Chondrocyte (in vitro differentiated cells): ENCODE measurements at places on chromosomes 4 and X. TPM values are rescaled to one million over a fixed set of nuclear protein-coding genes. Genes with fewer than 3 reads are reported as not detected.

Gene RBM41
- total RNA-seq, result 11.8 to 13.5 TPM (median 12.6 TPM) in 3 replicates

Gene EPGN
- 0.62 to 4.5 TPM (median 1.1 TPM) in 3 replicates for total RNA-seq

Gene LEF1
- 2.8 to 4.6 TPM (median 3.1 TPM) in 3 replicates for total RNA-seq

Gene TMEM31
- total RNA-seq, result not detected in 3 replicates

Gene AFM
- not detected in 3 replicates for total RNA-seq

Gene UGDH
- 151 to 207 TPM (median 156 TPM) in 3 replicates for total RNA-seq

Gene FHDC1
- total RNA-seq, result 4.2 to 8.9 TPM (median 4.4 TPM) in 3 replicates

- H3K4me3 ChIP-seq, result no peak overlapping the region
- peaks cover 15% of the 10 kb centered on the region for H3K4me1 ChIP-seq
- H3K27ac ChIP-seq, result no peak overlapping the region
- peaks cover 4% of the 10 kb centered on the region for H3K36me3 ChIP-seq
Measured at GRCh38 chrX:130351567-130351966, 11.8 kb downstream of the SLC25A14 start.

GRCh38 chr4:128335541-128335940 is 47.9 kb upstream of the PGRMC2 start:
- H3K27ac ChIP-seq, result peak overlapping the region; percentile 24
- H3K4me3 ChIP-seq, result no peak overlapping the region
- peaks cover 1% of the 10 kb centered on the region for H3K36me3 ChIP-seq
- no peaks in the 10 kb centered on the region for H3K27me3 ChIP-seq

GRCh38 chr4:76276813-76277212 is 25.3 kb downstream of the FAM47E start:
- no peak overlapping the region for H3K27ac ChIP-seq
- no peaks in the 10 kb centered on the region for H3K27me3 ChIP-seq
- no peak for DNase-seq
- no peaks in the 10 kb centered on the region for H3K36me3 ChIP-seq
- H3K4me1 ChIP-seq, result no peaks in the 10 kb centered on the region

DNA sequence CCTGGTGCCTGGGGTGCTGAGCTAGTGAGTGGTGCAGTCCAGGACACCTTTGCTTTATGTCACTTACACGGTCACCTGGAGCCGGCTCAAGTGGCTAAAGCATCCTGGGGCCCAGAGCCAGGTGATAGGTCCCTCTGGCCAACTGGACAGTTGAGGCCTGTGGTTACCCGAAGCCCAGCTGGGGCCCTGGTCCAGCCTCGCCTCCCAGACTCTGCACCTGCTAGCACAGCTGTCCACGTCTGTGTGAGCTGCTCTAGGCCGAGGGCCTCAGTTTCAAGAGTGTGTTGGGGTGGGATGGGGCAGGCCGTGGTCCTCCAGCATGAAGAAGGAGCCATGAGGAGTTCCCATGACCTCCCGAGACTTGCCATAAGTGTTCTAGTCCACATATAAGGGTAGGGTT is 7.7 kb upstream of the ADD1 start:
- peaks cover 15% of the 10 kb centered on the region for H3K36me3 ChIP-seq
- peak; percentile 86 for DNase-seq
- no peaks in the 10 kb centered on the region for H3K27me3 ChIP-seq
- H3K27ac ChIP-seq, result no peak overlapping the region

DNA sequence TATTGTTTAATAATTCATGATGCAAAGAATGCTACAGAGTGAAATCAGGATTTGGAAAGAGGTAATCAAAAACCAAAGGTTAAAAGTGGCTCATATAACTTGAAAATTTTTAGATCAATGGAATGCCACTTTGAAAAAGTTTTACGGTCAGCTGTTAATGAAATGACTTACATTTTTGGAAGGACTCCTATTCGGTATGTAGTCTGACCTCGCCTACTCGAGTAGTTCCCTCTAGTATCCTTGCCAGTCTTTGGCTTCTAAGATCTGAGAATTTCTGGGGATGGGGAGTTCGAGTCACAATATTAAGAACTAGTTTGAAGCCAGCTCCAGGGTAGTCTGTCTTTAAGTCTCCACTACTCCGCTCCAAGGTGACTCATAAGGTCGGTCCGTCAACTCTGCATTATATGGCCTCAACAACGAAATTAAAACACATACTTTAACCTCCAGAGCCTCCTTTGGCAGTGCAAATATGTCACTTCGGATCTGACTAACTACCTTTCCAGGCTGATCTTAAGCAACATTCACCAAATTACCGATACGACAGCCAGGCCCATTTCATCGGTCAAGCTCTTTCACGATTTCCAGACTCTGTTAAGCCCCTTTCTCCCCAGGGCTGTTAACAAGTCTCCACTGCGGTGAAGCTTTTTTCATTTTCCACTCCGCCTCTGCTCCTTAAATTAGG is 733 bp upstream of the NAA15 start:
- H3K27me3 ChIP-seq, result no peaks in the 10 kb centered on the region
- H3K36me3 ChIP-seq, result peaks cover 5% of the 10 kb centered on the region
- H3K27ac ChIP-seq, result peak overlapping the region; percentile 100
- peaks cover 49% of the 10 kb centered on the region for H3K4me1 ChIP-seq
- no peak for DNase-seq

DNA sequence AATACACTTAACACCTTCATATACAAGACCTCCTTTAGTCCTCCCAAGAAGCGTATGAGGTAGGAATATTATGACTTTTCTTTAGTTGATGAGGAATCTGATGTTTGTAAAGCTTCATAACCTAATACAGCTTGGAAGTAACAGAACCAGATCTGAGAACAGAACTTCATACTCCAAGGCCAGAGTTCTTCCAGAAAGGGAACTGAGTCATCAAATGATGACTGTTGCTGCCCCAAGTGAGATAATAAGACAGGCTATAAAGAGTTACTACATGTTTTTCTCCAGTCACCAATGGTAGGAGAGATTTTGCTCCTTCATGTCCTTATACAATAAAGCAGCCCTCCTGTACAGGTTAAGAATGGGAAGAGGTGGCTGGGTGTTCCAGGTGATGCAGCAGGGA is 74.3 kb upstream of the ANXA3 start:
- no peak overlapping the region for H3K27ac ChIP-seq
- no peak overlapping the region for H3K4me3 ChIP-seq
- H3K27me3 ChIP-seq, result no peaks in the 10 kb centered on the region
- no peaks in the 10 kb centered on the region for H3K4me1 ChIP-seq
- no peak for DNase-seq

DNA sequence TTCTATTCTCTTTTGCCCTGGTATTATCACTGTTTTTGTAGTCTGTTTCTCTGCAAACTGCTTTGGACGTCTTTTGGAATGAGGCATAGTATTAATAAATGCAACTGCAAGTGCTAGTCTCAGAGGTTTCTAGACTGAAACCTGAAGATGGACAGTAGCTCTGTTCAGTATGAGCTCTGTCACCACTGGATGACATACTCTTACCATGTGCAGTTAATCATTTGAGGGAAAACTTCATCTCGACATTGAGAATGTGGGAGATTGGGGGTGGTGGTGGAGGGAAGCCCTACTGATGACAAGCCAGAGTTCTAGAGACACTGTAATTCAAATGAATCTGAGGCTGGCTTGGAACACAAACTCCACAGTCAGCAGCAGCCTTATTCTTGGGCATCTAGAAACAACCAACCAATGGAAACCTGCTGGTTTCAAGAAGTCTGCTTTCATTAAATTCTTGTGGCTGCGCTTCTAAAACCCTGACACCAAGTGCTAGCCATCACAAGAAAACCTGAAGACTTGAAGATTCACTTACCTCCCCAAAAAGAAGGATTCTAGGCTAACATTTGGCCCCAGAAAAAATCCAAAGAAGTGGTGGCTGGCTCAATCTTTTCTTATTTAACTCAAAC is 161.7 kb downstream of the RASL11B start:
- peaks cover 2% of the 10 kb centered on the region for H3K36me3 ChIP-seq
- peaks cover 32% of the 10 kb centered on the region for H3K4me1 ChIP-seq
- no peak overlapping the region for H3K4me3 ChIP-seq
- no peak overlapping the region for H3K27ac ChIP-seq

DNA sequence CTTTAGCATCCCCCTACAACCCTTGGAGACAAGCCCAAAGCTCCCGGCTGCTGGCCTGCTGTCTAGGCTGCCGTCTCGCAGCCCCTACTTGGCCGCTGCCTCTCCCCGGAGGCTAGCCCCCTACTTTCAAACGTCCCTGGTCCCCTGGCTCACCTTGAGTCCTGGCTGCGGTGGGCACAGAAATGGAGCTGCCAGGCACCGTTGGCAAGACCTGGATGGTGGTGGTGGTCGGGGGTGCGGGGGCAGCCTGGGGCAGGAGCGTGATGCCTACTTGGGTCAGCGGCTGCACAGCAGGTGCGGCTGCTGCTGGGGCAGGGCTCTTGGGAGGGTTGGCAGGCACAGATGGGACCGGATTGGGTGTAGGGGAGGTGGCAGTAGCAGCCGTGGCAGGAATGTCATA is 12.0 kb downstream of the HCFC1 start:
- H3K27me3 ChIP-seq, result no peaks in the 10 kb centered on the region
- H3K36me3 ChIP-seq, result peaks cover 39% of the 10 kb centered on the region
- H3K27ac ChIP-seq, result no peak overlapping the region
- DNase-seq, result no peak

GRCh38 chr4:177052211-177052934 is 257.3 kb upstream of the NEIL3 start:
- no peak overlapping the region for H3K4me3 ChIP-seq
- no peak overlapping the region for H3K27ac ChIP-seq
- H3K27me3 ChIP-seq, result peaks cover 4% of the 10 kb centered on the region
- DNase-seq, result no peak
- peaks cover 2% of the 10 kb centered on the region for H3K36me3 ChIP-seq
- H3K4me1 ChIP-seq, result no peaks in the 10 kb centered on the region

DNA sequence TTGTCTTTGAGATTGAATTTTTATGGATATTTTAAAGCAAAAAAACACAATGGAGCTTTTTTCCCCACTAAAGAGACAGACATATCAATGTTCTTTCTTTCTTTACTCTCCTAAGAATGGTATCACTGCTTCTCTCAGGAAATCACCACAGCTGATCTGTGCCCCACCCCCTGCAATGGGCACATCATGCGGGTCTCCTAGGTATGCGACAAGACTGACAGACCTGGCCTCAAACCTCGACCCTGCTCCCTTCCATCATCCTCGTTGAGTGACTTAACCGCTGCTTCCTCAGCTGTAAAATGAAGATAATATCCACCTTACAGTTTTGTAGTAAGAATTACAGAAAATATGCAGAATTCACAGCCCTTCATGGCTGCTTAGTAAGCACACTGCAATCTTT is 58.3 kb downstream of the LEF1 start:
- H3K4me3 ChIP-seq, result no peak overlapping the region
- peaks cover 19% of the 10 kb centered on the region for H3K4me1 ChIP-seq
- DNase-seq, result no peak
- no peaks in the 10 kb centered on the region for H3K27me3 ChIP-seq

GRCh38 chr4:150950657-150951288 is 64.3 kb downstream of the LRBA start:
- DNase-seq, result no peak
- H3K36me3 ChIP-seq, result peaks cover 1% of the 10 kb centered on the region
- H3K27ac ChIP-seq, result no peak overlapping the region
- no peak overlapping the region for H3K4me3 ChIP-seq
- peaks cover 6% of the 10 kb centered on the region for H3K4me1 ChIP-seq

- H3K36me3 ChIP-seq, result no peaks in the 10 kb centered on the region
- H3K4me1 ChIP-seq, result no peaks in the 10 kb centered on the region
- H3K27ac ChIP-seq, result no peak overlapping the region
- H3K27me3 ChIP-seq, result no peaks in the 10 kb centered on the region
Measured at GRCh38 chrX:20007962-20008622, 17.2 kb upstream of the BCLAF3 start.

- H3K4me1 ChIP-seq, result no peaks in the 10 kb centered on the region
- H3K27ac ChIP-seq, result no peak overlapping the region
- DNase-seq, result no peak
- no peaks in the 10 kb centered on the region for H3K27me3 ChIP-seq
- H3K36me3 ChIP-seq, result no peaks in the 10 kb centered on the region
- no peak overlapping the region for H3K4me3 ChIP-seq
Measured at GRCh38 chrX:151806967-151807540, 72.5 kb downstream of the CNGA2 start.

DNA sequence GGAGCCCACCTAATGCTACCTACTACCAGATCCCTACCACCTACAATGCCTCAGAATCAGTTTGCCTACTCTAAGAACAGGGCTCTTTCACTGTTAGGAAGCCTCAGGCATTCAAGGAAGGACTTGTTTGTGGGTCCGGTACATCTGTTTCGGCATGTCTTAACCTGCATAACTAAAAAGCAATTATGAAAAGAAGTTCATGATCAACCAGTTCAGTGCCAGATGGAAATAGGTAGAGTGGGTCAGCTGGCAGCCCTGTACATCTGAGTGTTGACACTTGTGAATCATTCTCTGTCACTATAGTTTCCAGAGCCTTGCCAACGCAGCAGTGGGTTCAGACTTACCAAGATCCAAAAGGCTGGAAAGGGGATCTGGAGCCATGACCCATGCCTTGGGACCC is 3.3 kb downstream of the TMEM185A start:
- H3K27me3 ChIP-seq, result no peaks in the 10 kb centered on the region
- no peak for DNase-seq
- H3K36me3 ChIP-seq, result no peaks in the 10 kb centered on the region
- H3K4me3 ChIP-seq, result no peak overlapping the region
- H3K27ac ChIP-seq, result no peak overlapping the region

- no peak overlapping the region for H3K4me3 ChIP-seq
- H3K4me1 ChIP-seq, result no peaks in the 10 kb centered on the region
- H3K27ac ChIP-seq, result no peak overlapping the region
- no peaks in the 10 kb centered on the region for H3K36me3 ChIP-seq
- H3K27me3 ChIP-seq, result no peaks in the 10 kb centered on the region
Measured at GRCh38 chrX:71111921-71112431, 599 bp upstream of the IL2RG start.

DNA sequence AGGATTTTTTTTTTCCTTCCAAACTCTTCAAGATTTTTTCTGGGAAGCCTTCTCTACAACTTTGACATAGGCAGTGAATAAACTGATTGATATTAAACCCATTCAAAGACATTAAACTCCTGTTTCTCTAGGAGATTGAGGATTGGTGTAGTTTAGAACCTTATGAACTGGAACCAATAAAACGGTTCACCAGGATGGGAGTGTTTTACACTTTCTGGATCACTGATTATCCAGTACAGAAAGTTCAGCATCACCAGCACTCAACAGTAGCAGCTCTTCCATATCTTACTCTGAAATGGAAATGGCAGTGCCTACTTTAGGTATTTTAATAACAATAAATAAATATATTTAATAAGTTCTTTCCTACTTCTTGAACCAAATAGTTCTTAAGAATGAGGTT is 76.7 kb downstream of the BMPR1B start:
- H3K4me1 ChIP-seq, result peaks cover 13% of the 10 kb centered on the region
- no peaks in the 10 kb centered on the region for H3K36me3 ChIP-seq
- H3K4me3 ChIP-seq, result no peak overlapping the region
- no peaks in the 10 kb centered on the region for H3K27me3 ChIP-seq

DNA sequence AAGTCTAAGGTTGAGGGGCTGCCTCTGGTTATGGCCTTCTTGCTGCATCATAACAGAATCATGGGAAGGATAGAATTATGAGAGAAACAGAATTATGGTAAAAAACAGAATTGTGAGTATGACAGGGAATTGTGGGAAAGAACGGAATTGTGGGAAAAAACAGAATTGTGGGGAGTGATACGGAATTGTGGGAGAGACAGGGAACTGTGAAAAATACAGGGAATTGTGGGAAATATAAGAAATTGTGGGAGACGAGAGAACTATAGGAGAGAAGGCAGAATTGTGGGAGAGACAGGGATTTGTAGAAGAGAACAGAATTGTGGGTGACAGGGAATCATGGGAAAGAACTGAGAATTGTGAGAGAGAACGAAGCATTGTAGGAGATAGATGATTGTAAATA is 159.1 kb downstream of the FRMPD4 start:
- no peak overlapping the region for H3K27ac ChIP-seq
- no peak overlapping the region for H3K4me3 ChIP-seq
- no peak for DNase-seq

- no peak overlapping the region for H3K4me3 ChIP-seq
- H3K27ac ChIP-seq, result no peak overlapping the region
- DNase-seq, result no peak
Measured at GRCh38 chr4:56531823-56532222, 26.2 kb downstream of the ARL9 start.
